ENCODE measurements at places on chromosomes 1 and 21.

DNA sequence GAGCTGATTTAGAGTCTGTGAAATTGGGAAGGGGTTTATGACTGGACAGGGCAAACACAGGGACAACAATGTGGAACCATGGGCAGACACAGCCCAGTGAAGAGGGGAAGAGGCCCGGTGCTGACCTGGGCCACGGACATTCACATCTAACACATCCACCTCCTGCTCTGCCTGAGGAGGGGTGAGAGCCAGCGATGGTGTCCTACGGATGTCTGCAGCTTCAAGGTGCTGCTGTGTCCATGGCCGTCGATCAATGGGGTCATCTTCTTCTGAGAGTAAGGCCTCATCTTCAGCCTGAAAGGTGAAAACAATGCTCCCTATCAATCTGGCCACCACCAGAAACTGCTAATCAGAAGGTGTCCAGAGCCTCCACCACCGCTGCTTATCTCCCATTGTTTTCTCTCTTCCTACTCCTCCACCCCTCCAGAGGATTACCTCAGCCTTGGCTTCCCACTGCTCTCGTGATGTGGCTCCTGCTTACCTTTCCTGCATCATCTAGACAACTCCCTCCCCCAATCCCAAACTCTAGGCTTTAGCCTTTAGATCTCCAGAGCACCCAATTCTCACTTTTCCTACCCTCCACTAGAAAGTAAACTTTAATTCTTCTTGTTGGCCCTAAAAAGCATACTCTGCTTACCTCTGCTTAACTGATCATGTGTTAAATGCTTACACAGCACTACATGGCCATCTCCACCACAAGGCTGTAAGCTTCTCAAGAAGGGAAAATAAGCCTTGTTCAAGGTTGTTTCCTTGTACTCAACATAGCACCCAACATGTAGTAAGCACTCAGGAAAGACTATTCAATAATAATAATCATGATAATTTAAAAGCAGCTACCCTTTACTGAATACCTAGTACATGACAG is 24.0 kb upstream of the ADAM30 start:
- DNase-seq, result no peak

DNA sequence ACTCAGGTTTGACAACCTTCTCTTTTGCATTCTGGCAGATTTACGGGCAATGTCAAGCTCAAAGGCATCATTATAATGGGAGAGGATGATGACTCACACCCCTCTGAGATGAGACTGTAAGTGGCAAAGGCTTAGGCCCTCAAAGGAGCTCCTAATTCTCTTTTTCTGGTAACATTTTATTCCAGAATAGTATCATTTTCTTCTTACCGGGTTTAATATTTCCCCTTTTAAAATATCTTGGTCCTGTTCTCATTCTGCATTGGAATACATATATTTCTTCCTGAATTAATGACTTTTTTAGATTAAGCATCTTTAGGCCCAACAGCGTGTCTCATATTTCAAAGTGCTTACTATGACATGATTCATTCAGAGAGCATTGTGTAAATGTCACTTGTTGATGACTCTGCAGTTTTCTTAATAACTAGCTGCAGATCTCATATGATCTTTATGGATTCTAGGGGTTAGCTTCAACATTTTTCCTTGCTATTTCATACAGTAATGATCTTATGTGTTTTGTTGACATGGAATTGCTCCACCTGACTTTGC is 1.7 kb downstream of the PITHD1 start:
- no peak for DNase-seq

- DNase-seq, result no peak
Measured at GRCh38 chr1:97553971-97554370, 366.9 kb downstream of the DPYD start.

DNA sequence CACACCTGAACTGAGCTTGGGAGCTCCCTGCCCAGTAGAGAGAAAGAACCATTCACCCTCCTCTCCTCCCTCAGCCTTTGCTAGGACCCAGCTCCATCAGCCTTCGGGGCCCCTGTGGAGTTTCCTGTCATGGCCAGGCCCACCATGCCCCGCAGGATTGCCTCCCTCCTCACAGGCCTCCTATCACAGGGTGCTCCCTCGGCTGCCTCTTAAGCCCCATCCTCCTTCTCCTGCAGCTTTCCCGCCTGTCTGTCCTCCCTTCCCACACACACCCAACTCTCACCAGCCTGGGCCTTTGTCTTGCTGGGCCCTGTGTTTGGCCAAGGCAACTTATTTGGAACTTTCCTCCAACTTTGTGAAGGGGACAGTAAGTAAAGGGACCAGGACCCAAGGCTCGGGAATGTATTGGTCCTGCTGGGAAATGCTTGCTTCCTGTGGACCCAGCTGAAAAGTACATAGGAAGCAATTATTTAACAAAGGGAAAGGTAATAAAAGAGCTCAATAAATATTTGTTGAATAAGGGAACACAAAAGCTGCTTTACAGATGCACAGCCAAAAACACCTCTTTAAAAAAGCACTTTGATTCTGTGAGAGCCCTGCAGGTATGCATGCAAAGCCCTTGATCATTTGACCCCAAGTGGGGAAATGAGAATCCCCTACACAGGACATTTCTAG is 31.6 kb upstream of the TENT5C start:
- no peak for DNase-seq

GRCh38 chr1:17315542-17316130 is 7.6 kb downstream of the PADI4 start:
- no peak for DNase-seq

DNA sequence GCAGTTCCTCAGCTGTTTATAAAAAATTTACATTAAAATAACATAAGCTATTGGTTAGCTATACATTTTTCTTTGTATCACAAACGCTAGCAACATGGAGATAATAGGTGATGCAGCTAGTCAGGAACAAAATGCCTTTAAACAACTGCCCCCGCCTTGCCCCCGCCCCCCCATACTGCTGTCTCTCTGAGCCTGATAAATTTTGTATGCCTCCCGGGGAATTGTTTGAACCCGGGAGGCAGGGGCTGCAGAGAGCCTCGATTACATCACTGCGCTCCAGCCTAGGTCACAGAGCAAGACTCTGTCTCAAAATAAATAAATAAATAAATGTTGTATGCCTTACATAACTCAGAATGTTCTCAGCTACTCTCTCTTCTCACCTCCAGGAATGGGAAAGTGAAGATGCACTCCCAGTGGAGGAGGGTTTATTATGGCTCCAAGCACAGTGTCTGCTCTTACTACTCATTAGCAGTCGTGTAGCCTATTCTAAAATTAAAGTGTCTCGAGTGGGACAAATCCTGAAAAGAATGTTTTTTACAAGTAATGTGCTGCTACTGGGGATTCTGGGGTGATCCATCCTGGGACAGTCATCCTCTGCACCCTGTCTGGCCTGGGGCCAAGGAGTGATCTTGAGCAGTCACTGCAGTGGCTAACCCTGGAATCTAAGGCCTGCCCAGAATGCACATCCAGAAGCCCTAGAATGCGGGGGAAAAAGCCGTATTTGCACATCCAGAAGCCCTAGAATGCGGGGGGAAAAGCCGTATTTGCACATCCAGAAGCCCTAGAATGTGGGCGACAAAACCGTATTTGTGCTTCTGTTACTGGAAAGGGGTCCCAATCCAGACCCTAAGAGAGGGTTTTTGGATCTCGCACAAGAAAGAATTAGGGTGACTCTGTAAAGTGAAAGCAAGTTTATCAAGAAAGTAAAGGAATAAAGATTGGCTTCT is 39.4 kb upstream of the ZNF496 start:
- DNase-seq, result no peak

- DNase-seq, result no peak
Measured at GRCh38 chr1:219731771-219732170, 118.9 kb upstream of the ZC3H11B start.

DNA sequence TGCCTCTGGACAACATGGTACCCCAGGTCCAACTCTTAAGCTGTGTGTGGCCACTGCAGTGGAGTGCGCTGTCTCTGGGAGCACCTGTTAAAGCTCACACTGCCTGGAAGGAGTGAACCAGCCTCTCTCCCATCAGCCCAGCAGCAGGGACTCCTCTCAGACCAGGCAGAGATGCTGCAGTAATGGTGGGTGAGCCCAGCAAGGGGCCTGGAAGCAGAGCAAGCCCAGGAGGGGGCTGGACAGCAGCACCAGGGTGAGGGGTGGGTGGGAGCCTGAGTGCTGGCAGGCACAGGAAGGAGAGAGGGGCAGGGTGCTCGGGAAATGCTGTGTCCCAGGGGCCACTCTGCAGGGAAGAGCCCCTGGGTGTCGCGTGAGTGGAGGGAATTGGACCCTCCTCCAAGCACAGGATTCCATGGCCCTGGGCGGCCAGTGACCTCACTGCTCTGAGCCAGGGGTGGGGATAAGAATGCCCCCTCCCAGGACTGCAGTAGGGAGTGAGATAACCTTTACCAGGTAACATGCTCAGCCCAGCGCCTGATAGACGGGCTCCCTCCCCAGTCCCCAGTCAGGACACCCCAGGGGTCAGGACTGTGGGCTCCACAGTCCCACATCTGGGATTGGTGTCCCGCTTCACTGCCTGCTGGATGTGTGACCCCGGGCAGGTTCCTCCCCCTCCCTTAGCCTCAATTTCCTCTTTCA is 313.1 kb downstream of the MATN1 start:
- no peak for DNase-seq

GRCh38 chr1:236489710-236490377 is 33.9 kb upstream of the LGALS8 start:
- DNase-seq, result peak; percentile 8

- DNase-seq, result no peak
Measured at GRCh38 chr1:206709772-206710459, 25.2 kb downstream of the MAPKAPK2 start.

- DNase-seq, result no peak
Measured at GRCh38 chr1:41915786-41916571, 2.7 kb downstream of the HIVEP3 start.

GRCh38 chr1:172398193-172398592 is 22.3 kb upstream of the C1orf105 start:
- DNase-seq, result no peak

GRCh38 chr21:45076245-45076711 is 1.9 kb downstream of the ADARB1 start:
- no peak for DNase-seq

DNA sequence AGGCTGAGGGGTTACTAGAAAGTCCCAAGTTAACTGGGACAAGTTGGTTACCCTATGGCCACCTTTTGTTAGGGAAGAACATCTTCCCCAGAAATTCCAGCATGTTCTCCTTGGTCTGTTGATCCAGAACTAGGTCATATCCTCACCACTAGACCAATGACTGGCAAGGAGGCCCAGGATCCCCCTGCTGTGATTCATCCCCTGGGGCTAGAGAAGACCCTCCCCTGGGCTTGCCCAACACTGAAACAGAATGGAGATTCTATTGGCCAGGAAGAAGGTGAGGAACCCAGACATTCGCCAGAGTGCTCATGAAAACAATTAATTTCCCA is 90.1 kb upstream of the SIM2 start:
- DNase-seq, result no peak

- no peak for DNase-seq
Measured at GRCh38 chr1:198253668-198254067, 96.9 kb downstream of the NEK7 start.

GRCh38 chr1:226551299-226551698 is 2.7 kb downstream of the STUM start:
- DNase-seq, result no peak

DNA sequence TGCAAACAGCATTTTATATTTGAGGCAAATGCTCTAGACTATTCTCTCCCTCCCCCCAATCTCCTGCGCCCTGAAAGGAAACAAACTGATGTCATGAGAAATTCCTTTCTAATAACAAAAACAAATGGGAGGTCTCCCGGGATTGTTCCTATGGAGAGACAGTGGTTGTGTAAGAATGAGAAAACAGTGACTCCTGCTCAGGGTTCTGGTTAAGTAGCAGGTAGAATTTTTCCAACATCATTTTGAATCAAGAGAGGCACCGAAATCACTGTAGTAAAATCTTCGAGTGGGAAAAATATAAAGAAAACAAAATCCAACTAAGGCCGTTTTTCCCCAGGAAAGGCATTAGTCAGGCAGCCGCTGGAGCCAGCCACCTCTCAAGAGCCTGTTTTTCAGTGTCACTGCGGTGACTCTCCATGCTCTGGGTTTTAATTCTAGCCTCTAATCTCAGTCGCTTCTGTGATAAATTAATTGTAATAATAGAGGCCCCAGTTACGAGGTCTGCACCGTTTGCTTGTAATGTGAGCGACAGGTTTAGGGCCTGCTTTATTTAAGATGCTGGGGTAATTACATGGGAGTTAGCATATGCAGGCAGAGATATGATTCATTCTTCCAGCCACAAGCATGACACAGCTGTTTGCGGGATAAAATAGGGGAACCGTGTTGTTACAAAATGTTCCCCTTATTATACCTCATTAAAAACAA is 80.3 kb downstream of the RNF220 start:
- DNase-seq, result no peak

DNA sequence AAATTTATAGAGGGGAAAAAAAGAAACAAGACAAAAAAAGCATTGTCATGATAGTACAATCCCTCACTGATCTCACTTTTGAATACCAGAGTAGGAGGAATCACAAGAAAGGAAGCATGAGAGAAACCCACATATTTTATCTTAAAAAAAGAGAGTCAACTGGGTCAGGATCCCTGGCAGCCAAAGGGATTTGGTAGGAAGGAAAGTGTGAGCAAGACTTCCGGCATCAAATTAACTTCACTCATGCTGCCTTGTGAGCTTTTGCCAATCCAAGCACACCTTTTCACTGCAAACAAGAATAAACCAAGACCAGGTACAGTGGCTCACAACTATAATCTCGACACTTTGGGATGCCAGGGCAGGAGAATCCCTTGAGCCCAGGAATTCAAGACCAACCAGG is 53.1 kb downstream of the SLC9C2 start:
- DNase-seq, result no peak

DNA sequence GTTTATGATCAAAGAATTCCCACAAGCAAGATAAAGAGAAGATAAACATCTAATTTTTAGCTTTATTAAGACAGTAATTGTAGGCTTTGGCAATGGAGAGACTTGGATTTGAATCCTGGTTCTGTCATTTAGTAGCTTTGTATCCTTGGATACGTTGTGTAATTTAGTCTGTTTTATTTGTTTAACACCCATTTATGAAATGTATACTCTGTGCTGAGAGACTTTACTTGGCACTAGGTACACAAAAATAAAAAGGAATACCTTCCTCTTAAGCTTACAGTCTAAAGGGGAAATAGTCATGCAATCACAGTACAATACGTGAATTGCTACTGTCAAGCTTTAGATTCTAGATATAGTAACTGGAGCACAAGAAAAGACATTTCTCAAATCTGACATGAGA is 23.8 kb downstream of the ZMPSTE24 start:
- DNase-seq, result no peak

GRCh38 chr1:168561989-168562388 is 14.4 kb upstream of the XCL1 start:
- DNase-seq, result no peak

DNA sequence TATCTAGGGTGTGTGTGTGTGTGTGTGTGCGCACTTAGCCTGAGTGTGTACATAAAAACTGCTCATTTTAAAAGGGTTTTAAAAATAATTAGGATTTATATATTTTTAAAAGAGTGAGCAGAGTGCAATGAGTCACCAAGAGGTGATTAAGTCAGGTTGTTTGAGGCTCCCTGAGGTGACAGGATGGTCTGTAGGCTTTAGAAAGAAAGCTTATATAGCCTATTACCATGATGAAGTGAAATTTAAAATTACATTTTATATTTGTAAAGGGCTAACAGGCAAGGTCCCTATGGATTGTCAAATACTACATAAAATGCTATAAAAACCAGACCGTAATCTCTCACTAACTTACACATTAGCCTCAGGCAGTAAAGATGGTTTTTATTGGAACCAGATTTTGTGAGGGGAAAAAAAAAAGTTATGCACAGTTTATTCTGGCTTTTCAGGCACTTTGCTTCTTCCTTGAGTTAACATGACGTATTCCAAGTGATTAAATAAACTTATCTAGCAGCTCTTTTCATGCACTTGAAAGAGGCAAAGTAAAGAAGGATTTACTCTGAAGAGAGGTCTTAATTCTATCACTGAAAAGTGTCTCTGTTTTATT is 711.7 kb upstream of the PTBP2 start:
- DNase-seq, result no peak

All from NCI-H1930 (cell line).